ENCODE measurements at places on chromosomes 5 and 9.

- DNase-seq, result no peak
Measured at GRCh38 chr9:82333671-82334070, 345.1 kb downstream of the SPATA31D1 start.

GRCh38 chr5:39943811-39944210, 519.0 kb upstream of the DAB2 start:
- DNase-seq, result no peak

DNA sequence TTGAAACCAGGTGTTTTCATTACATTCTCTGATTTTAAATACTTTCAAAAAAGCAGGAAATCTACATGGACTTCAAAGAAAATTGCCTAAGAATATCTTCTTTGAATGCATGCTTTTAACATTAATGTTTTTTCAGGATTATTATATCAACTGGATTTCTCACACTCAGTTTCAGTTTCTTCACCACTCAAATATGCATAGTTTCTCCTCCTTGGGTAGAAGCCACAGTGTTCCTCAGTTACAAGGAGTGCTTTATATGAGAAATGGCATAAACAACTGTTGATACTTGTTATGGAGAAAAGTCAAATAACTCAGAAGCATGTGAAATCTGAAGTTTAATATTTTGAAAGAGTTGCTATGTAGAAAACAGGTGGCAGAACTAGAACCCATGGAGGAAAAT, 196.9 kb downstream of the DMRTA1 start:
- peak; percentile 7 for DNase-seq

GRCh38 chr5:6616632-6617031, 16.2 kb downstream of the NSUN2 start:
- DNase-seq, result no peak

Data from astrocyte of the hippocampus (primary cell).